Fibroblast of pulmonary artery (primary cell): ENCODE measurements at places on chromosomes 7 and 10.

- DNase-seq = no peak
Measured at GRCh38 chr10:60645980-60646379, 132.3 kb upstream of the CDK1 start.

GRCh38 chr7:130995252-130996081, 261.5 kb upstream of the KLF14 start:
- DNase-seq = no peak

GRCh38 chr7:54339073-54339472, 203.1 kb upstream of the VSTM2A start:
- peak; percentile 10 for DNase-seq

GRCh38 chr10:17443707-17444387, 10.5 kb downstream of the ST8SIA6 start:
- no peak for DNase-seq

DNA sequence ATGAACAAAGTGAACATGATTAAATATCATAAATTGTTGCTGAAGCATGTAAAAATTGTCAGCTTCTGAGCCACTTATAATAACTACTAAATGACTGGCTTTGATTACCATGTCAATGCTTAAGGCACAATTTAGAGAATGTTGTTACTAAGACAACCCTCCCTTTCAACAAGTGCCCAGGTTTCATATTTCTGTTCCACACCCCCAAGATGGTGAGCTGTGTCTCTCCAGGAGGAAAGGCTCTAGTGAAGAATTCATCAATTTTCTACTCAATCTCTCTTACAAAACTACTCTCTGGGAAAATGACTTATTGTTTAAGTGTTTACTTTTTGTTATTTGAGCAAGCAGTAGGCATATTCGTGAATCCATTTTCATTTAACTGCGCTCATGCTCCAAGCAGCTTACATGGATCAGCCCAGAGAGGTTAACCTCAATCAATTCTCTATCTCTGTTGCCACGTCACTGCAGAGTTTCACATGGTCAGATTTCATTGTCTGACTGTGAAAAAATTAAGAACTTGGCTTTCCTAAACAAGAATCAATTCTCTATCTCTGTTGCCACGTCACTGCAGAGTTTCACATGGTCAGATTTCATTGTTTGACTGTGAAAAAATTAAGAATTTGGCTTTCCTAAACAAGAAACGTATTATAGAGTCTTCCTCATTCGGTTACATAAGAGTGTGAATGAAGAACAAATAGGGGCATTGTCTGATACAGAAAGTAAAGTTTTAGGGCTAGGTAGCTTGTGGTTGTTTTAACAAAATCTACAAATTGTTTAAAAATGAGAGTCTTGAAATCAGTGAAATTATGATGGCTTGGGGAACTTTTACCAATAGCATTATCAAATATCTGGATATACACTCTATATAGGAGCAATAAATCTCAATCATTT, 49.7 kb downstream of the CCDC71L start:
- DNase-seq = peak; percentile 79

- DNase-seq = no peak
Measured at GRCh38 chr7:104816537-104816936, 197.5 kb upstream of the KMT2E start.

DNA sequence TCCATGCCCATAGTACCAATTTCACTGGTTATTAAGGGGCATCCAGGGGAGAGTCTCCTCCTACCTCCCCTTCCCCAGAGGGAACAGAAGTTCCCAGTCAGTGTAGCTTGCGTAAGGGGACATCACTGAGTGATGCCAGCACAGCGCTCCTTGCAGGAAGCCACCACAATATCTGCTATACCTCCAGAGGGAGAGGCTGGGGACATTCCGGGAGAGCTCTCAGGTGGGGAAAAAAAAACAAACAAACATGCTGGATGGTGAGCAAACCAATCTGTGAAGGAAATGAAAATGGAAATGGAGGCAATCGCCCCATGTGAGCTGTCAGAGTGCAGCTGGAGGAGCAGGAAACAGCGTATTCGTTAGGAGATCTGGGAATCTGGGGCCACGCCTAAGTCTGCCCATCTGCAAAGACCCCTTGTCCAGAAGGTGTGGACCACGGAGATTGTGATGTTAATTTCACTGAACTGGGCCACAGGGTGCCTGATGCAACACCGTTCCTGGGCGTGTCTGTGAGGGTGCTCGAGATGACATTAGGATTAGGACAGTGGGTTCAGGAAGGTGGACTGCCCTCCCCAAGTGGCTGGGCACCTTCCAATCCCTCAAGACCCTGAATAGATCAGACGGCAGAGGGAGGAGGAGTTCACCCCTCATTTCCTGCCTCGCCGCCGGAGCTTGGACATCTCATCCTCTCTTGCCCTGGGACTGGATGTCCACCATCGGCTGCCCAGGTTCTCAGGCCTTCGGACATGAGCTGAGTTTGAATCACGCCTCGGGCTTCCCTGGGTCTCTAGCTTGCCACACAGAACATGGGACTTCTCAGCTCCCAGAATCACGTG, 30.5 kb downstream of the GNA12 start:
- no peak for DNase-seq

GRCh38 chr10:5404208-5405041, at the start of gene TUBAL3:
TSS of gene TUBAL3 (minus strand) at chr10:5404828. CDS start at chr10:5404792, 36 bp downstream.
- peak; percentile 36 for DNase-seq

GRCh38 chr10:102645388-102645740, 1.1 kb downstream of the TRIM8 start:
- peak; percentile 57 for DNase-seq

- DNase-seq = no peak
Measured at GRCh38 chr7:116772926-116773749, 89.2 kb upstream of the CAPZA2 start.

GRCh38 chr7:138895679-138896078, 85.5 kb downstream of the KIAA1549 start:
- DNase-seq = no peak

DNA sequence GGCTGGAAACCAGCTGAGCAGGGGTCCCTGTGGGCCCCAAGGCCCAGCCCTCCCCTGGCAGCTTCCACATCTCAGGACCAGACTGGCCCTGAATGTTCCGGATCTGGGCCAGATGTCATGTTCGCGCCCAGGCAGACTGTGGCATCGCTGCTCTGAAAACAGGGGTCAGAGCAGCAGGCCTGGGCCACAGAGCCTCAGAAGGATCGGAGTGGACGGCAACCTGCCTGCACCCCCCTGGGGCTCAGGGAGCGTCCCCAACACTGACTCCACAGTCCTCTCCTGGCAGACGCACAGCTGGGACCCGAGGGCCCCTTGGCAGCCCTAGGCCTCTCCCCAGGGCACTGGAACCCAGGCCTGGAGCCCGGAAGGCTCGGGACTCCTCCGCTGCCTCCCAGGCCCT, 91.3 kb upstream of the DNAAF5 start:
- DNase-seq = no peak

GRCh38 chr7:133051066-133051465, 30.8 kb downstream of the CHCHD3 start:
- peak; percentile 41 for DNase-seq

GRCh38 chr7:1193593-1194424, 33.8 kb upstream of the ZFAND2A start:
- DNase-seq = peak; percentile 51

- DNase-seq = no peak
Measured at GRCh38 chr10:117003336-117003735, 1.7 kb downstream of the SHTN1 start.

- peak; percentile 44 for DNase-seq
Measured at GRCh38 chr7:45682836-45683555, 108.8 kb downstream of the ADCY1 start.

DNA sequence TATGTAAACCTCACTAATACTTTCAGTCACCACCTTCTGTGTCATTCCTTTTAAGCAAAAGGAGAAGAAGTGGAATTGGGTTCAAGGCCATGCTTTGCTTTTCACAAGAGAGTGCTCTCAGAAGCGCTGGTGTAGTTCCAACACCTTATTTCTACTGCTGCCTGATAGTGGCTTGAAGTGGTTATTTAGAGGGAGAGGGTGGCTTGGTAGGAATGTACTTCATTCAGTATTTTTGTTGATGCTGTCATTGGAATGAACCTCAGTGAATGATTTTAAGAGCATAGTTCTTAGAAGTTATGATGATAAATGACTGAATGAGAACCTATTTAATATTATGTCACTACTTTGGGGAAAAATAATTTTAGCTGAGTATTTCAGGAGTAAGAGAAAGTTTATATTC, 396.7 kb downstream of the EXOC4 start:
- DNase-seq = peak; percentile 36

DNA sequence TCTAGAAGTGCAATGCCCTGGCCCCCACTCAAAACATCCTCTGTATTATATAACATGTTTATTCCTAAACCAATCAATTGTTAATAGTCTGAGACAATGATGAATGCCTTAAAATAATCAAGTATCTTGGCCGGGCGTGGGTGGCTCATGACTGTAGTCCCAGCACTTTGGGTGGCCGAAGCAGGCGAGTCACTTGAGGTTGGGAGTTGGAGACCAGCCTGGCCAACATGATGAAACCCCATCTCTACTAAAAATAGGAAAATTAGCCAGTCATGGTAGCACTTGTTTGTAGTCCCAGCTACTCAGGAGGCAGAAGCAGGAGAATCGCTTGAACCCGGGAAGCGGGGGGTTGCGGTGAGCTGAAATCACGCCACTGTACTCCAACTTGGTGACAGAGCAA, 29.4 kb upstream of the CACNA2D1 start:
- DNase-seq = no peak

DNA sequence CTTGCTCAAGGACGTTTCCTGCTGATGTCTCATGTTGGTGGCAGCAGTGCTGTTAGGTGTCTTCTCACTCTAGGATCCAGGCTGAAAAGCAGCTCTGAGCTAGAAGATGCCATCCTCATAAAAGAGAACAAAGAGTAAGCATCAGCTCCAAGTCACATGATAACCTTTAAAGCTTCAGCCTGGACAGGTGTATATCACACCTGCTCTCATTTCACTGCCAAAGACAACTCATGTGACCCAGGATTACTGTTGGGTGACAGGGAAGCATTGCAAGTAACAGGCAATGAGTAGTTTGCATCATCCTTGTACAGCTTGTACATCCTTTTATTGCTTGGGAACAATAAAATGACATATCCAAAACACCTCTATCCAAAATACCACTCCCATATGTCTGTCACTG, 423.4 kb upstream of the DPP6 start:
- DNase-seq = no peak

- DNase-seq = no peak
Measured at GRCh38 chr7:138661069-138661635, 40.0 kb downstream of the SVOPL start.

GRCh38 chr7:36217961-36218284, 64.9 kb downstream of the EEPD1 start:
- no peak for DNase-seq

GRCh38 chr7:55641811-55642210, 69.5 kb upstream of the VOPP1 start:
- DNase-seq = no peak

DNA sequence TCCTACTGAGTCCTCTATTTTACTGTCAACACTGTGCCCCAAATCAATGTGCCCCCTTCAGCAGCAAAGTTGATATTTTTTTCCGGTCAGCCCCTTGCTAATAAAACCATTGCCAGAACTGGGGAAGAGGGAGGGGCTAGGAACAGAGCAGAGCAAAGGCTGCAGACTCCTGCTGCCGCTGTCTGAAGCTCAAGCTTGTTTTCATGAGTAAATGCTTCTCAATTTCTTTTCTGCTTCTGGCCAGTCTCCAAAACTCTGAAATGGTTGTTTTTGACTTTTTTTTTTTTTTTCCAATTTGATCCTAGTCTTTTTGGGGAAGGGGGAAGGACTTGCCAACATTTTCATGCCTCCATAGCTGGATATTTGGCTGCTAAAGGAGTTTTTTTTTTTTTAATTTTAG, 26.7 kb upstream of the PROSER2 start:
- peak; percentile 15 for DNase-seq

GRCh38 chr7:1941464-1942242, 271.6 kb downstream of the ELFN1 start:
- DNase-seq = no peak

GRCh38 chr7:41641011-41641664, 61.8 kb downstream of the INHBA start:
- DNase-seq = no peak

DNA sequence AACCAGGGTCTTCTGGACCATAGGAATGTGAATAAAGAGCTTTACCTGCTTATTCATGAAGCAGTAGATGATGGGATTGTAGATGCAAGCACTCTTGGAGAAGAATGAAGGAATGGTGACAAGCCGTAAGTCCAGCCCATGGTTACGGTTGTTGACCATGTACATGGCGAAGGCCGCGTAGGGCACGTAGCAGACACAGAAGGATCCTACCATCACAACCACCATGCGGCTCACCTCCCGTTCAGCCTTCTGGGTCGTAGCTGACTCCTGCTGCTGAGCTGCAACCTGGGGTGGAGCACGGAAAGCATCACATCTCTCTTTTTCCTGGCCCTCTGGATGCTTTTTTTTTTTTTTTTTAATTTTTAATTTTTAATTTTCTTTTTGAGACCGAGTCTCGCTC, 2.0 kb downstream of the OPN1SW start:
- DNase-seq = no peak

GRCh38 chr10:80471715-80472233, 17.7 kb downstream of the TSPAN14 start:
- DNase-seq = no peak

DNA sequence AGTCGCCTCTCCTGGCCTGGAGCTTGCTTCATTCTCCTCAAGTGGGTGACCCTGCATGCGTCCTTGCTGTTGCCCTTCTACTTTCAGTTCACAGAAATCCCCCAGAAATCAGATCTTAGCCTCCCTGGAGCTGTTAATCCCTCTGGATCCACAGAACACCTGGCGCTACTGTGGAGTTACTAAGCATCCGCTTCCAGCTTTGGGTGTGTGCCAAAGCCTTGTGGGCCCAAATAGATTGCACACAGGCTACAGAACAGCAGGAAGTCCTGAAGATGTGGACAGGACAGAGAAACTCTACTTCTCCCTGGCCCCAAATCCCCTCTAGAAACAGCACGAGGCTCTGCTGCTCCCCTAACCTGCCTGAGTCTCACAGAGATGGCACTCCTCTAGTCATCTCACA, 36.6 kb upstream of the PDLIM1 start:
- DNase-seq = peak; percentile 69

DNA sequence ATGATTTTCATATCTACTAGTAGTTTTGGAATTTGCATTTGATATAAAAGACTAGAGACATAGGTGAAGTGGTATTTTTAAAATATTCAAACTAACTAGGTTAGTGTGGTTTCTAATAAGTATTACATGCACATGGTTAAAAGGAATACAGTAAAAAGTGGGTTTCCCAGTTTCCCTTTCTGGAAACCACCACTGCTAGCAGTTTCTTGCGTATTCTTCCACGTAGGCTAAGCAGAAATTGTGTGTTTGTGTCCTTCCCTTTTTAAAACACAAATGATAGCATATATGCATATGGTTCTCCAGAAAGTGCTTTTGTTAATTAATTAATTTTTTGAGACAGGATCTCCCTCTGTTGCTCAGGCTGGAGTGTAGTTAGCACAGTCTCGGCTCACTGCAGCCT, 15.4 kb downstream of the NRF1 start:
- no peak for DNase-seq

DNA sequence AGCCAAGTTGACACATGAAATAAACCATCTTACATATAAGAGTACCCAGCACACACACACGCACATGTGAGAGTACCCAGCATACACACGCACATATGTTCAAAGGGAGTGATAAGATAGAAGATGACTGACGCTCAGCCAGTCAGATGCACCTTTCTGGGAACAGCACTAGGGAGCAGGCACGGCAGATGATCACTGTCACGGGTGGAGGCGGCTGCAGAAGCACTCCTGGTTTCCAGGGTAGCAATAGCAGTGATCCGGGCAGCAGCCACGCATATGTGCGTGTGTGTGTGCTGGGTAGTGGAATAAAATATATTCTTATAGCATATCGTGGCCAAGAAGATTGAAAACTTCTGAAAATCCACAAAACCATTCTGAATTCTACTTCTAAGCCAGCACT, 85.8 kb upstream of the NAMPT start:
- no peak for DNase-seq
